ENCODE measurements at places on chromosomes 7 and 10. TPM values are rescaled to one million over a fixed set of nuclear protein-coding genes. Genes with fewer than 3 reads are reported as not detected.

Gene SAMD8
- 8.0 TPM for total RNA-seq

DNA sequence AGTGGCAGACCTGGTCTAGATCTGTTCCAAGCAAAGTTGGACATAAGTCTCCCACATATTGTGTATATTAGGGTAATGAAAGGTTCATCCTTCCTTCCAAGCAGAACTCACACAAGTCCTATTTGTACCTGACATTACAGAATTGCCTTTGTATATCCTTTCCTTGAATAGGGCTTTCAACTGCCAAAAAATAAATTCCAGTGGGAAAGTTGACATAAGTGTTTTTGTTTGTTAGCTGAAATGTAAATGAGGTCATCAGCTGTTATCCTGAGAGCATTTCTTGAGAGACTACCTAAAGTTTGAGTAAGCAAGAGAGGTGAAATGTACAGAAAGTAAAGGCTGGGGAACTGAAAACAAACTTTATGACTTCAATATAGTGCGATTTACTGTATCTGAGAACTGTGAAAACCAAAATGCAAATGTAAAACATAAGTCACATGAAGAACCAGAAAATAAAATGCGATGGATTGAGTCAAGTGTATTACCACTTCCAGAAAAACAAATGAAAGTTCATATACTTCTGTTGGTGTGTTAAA lies 527.3 kb upstream of the SEMA3D start:
- DNase-seq, result no peak

Gene TET1
- total RNA-seq, result 0.52 TPM

- DNase-seq, result no peak
These were observed 175.5 kb downstream of the SFMBT2 start for GRCh38 chr10:7235376-7235775.

DNA sequence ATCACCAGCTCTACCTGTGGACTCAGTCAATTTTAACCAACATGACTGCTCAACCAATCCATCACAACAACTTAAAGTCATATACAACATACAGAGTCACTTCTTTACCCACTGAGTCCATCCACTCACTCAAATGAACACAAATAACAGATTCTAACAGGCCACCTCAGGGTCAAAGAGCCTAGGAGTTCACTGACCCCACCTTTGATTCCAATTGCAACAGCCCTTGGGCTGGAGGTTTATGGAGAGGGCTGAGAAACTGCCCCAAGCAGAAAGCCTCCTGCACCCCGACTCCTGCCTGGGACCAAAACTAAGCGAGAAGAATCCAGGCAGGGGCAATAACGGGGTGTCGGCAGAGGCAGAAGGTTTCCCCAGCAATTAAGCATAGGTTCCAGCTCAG lies 263.8 kb downstream of the PARD3 start:
- DNase-seq, result no peak

- no peak for DNase-seq
These were observed 156.0 kb downstream of the SEMA3D start for GRCh38 chr7:85030893-85031292.

Gene ZNF365
- total RNA-seq, result 2.0 TPM

DNA sequence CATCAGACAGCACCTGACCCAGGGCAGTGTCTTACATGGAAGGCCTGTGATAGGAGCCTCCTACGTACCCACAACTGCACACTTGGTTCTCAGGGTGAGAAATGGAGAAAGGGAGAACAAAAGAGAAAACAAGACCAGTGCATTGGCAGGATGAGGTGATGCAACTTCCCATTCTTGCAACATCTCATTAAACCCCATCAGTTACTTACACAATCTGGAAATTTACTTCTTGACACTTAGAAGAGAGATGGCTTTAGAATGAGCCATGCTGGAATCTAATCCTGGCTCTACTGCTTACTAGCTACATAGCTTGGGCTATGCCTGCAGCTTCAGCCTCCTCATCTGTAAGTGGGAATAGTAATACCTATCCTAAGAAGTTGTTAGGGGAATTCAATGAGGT lies 391.7 kb downstream of the KCNMA1 start:
- no peak for DNase-seq

Gene EPHB4
- 70.3 TPM for total RNA-seq

- DNase-seq, result no peak
These were observed 78.1 kb upstream of the GLI3 start for GRCh38 chr7:42315103-42315502.

Measured in epithelial cell of proximal tubule (primary cell).